ENCODE measurements at places on chromosomes 6 and 20.

DNA sequence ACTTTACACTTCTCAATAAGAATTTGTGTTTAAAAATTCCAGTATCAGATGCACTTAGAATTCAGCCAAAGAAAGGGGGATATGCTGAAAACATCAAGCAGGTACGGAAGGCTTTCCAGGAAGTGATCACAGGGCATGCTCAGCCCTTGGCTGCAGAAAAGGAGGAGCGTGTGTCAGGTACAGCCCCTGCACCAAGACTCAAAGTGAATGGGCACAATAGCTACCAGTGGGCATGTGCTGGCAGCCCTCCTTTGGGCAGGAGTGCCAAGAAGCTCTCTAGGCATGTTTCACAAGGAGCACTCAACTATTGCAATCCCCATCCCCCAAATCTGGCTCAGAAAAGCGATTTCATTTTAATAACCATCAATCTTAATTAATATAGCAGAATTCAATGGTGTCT is 298.8 kb downstream of the GMDS start:
- no peak for DNase-seq

GRCh38 chr6:118652051-118652615 is 742 bp upstream of the CEP85L start:
- no peak for DNase-seq

DNA sequence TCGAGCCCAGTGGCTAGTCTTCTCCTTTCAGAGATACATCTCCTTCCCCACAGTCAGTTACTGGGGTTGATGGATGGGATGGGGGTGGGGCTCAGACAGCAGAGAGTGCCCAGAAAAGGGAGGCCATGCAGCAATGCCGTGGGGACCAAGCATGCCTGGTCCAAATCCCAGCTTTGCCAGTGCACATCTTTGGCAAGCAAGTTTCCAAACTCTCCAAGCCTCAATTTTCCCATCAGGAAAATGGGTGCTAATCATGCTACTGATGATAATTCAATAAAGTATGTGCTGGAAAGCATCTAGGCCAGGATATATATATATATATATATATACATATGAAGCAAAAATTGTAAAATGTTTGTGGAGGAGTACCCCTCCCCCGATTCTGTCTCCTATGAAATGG is 78.9 kb downstream of the CD40 start:
- DNase-seq = no peak

GRCh38 chr6:135906542-135906941 is 55.0 kb downstream of the PDE7B start:
- no peak for DNase-seq

- no peak for DNase-seq
Measured at GRCh38 chr6:32882879-32883250, 28.9 kb downstream of the PSMB9 start.

DNA sequence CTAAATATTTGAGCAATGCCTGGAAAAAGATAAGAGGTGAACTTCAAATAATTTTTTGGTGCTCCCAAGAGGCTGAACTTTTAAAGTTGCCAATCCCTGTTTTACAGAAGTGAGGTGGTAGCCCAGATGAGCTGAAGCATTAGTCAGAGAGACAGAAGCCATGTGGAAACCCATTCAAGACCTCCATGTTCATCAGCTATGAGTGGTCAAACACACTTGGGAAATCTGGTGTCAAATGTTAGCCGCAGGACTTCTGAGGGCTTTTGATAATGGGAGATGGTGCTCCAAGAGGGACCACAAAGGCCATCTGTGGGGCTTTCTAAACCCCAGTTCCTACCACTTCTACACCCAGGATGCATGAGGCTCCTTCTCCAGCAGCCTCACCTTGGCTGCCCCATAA is 77.5 kb upstream of the MRPS10 start:
- DNase-seq = peak; percentile 15

DNA sequence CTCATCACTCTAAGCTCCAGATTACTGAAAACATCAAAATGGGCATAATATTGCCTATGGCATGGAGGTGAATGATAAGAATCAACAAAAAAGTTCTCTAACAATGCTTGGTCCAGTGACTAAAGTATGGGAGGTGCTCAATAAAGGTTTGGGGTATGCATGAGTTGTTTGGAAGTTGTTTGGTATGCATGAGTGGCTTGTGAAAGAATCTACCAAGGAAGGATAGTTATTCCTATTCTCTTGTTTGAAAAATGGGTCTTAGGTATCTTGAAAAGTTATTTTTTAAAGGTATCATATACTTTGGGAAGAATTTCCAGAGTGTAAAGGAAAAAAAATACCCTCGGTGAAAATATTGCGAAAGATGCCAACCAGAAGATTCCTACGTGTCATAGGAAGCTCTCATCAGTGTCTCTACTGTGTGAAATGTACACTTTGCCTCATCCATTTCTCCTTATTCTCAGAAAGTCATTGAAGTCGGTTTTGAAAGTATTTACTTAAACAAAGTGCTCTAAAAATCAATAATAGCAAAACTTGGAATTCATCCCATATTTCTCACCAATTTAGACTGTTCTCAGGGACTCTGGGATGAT is 449.8 kb downstream of the ADGRB3 start:
- no peak for DNase-seq

DNA sequence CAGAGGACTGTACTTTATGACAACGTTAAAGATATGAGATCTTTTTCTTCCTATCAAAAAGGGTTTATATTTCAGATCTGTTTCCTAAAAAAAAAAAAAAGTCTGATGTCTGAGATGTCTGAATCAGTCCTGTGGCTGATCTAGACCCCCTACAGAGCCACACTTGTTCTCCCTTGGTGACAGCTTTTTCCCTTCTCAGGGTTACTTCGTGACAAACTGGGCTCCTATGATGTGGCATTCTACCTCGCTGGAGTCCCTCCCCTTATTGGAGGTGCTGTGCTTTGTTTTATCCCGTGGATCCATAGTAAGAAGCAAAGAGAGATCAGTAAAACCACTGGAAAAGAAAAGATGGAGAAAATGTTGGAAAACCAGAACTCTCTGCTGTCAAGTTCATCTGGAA is 134.5 kb downstream of the SLC16A10 start:
- no peak for DNase-seq

- DNase-seq = no peak
Measured at GRCh38 chr6:111624401-111625098, 18.9 kb upstream of the TRAF3IP2 start.

DNA sequence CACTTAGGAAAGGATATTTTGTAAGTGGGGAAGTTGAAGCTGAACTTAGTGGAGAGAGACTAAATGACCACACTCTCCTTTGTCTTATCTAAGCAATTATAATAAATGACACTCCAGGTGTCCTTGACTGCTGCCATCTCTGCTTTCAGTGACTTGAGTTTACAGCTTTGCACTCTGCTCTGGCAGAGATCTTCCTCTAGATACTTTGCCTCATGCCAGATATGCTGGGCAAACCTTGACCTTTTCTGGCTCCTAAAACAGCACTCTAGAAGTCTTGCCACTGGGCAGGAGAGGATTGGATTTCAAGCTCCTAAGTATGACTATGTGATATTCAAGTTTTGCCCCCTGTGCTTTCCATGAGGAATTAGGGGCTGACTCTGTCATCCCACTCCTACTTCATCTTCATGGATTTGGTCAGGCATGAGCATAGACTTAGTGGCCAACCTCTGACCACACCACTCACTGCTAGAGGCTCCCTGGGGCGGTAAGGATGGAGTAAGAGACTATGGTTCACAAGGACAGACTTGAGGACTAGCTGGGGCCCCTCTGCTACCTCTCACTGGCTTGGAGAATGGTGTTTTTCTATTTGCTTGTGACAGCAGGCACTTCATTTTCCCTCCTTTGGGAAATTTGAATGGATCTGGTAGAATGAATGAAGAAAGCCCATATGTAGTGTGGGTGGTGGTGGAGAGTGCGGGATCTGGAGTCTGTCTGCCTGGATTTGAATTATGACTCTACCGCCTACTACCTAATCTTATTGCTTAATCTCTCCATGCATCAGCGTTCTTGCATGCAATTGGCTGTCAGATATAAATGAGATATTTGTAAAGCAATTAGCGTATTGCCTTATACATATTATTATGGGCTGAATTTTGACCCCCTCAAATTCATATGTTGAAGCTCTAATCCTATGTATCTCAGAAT is 191.4 kb downstream of the REV3L start:
- DNase-seq = peak; percentile 41

- no peak for DNase-seq
Measured at GRCh38 chr6:154297721-154298120, 58.9 kb downstream of the IPCEF1 start.

GRCh38 chr6:1188199-1188598 is 123.7 kb upstream of the FOXQ1 start:
- no peak for DNase-seq

GRCh38 chr20:44714102-44714700 is 968 bp upstream of the CCN5 start:
- no peak for DNase-seq

GRCh38 chr6:31592396-31592771 is 422 bp downstream of the NCR3 start:
- no peak for DNase-seq

DNA sequence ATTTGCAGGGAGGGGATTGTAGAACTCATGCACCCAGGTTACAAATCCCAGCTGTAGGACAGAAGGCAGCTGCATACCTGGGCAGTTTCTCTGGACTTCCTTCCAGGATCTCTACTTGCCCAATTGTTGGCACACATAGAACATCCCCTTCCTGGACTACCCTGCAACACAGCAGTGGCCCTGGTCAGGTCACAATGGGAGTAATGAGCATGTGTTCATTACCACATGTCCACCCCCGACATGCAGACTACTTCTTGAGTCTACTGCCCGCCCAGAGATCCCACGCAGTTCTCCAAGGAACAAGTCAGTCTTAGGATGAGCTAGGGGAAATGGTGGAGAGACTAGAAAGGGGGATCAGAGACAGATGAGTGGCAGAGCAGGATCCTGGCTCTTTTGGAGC is 5.1 kb downstream of the PEX6 start:
- DNase-seq = peak; percentile 70

DNA sequence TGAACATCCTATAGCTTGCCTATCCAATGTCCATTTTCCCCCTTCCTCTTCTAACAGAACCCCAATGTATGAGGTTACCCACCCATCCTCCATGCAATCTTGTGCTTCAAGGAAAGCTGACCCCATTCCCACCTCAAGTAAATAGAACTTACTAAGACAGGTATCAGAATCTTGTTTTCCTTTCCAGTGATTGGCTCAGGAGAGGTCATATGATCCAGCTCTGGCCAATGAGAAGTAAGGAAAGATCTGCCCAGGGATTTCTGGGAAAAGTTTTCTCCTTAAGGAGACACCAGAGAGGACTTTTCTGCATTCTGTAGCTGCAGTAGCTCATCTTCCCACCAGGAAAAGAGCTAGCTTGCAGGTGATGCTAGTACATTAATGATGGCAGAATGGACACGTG is 341.8 kb upstream of the ZFP64 start:
- DNase-seq = no peak

- no peak for DNase-seq
Measured at GRCh38 chr6:46500382-46500781, 9.1 kb upstream of the RCAN2 start.

DNA sequence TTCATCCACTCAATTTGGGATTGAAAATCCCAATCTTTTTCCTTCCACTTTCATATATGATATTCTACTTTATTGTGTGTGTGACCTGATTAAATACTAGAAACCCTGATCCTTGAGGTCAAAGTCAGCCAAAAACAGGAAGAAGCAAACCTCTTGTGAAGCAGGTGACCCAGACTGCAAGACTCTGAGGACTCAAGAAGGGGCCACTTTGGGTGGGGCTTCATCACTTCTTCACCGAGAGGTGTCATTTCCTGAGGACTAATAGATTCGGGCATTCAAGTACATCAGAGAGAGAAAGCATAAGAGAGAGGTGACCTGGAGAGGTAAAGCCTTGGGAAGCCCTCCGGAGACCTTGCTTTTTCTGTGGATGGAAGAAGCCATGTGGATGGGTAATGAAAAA is 129.0 kb downstream of the CFAP61 start:
- DNase-seq = no peak

GRCh38 chr20:16434062-16434664 is 139.1 kb downstream of the KIF16B start:
- peak; percentile 14 for DNase-seq

DNA sequence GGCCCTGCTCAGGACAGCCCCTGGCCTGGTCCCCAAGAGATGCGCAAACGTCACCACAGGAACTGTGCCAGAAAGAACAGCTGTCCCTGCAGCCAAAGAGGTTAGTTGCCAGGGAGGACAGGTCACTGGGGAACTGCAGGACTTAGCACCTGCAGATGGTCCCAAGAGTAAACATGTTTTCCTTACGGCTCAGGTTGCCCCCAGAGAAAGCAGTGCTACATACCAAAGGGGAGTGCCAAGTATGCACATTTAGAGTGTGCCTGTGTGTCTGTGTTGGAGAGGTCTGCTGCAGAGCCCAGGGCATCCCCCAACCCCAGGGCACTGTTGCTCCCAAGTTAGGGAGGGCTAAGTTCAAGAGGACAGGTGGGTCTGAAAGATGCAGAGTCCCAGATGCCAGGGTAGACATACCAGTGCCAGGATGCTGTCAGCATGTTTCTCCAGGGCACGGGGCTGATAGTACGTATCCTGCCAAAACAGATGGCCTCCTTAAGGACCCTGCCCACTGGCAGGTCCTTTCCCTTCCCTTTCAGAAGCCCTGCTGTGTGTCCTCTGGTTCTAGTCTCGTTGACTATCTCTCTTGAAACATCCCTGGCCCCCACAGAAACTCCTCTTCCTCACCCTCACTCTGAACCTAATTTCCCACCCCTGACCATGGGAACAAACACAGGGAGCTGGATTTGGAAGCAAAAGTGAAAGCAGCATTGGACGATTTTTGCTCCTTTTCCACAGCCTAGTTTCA is 1.3 kb downstream of the ABHD16A start:
- no peak for DNase-seq

- DNase-seq = no peak
Measured at GRCh38 chr6:20251525-20251924, 39.3 kb upstream of the MBOAT1 start.

DNA sequence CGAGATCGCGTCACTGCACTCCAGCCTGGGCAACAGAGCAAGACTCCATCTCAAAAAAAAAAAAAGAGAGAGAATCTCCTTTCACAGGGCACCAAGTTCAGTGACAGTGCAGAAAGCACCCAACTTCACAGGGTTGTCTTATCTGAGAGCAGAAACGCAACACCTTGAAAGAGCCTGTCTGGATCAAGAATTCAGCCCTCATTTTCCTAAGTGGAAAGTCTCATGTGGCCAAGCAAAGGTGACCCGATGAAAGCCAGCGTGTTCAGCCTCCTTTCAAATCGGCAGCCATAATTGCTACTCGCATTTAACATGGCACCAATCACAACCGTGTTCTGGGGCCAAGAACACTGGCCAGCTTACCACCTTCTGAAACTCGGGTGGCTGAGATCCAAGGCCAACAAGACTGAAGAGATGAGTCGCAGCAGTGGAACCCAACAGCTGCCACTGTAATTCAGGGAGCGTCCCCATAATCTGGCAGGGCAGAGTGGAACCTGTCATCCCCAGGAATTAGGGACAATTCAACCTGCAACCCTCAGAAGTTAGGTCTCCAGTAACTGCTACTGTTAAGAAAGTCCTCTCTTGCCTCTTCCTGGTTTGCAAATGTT is 536.7 kb upstream of the JARID2 start:
- no peak for DNase-seq
